ENCODE measurements at places on chromosomes 2 and 18.

DNA sequence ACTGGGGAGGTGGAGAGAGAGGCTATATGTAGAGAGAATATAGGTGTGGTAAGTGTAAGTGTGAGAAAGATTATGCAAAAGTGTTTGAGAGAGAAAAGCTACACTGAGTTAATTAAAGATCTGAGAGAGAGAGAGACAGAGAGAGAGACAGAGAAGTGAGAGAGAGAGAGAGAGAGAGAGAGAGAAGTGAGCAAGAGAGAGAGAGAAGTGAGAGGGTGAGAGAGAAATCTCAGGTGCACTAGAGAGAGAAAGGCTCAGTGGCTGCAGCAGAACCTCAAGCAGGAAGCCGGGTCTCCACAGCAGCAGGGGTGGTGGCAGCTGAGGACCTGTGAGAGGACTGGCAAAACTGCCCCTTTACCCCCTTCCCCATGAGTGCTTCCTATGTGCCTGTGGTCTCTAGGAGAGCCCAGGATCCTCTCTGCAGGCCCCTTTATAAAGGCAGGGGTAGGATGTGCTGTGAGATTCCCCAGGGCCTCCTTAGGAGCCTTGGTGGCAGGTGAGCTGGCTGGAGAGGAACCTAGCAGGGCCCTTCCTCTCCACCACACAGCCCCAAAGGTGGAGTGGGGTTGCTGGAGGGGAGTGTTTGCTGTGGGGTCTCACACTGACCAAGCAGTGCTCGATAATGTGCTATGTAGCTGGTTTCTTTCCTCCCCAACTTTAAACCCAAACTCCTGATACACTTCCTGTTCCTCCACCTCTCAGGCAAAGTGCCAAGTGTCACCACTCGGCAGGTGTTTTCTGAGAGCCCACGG lies 52.6 kb downstream of the SLC4A5 start:
- no peak for DNase-seq

GRCh38 chr2:36672199-36672598 lies 24.3 kb upstream of the VIT start:
- DNase-seq, result no peak

GRCh38 chr18:49139766-49140165 lies 189.0 kb upstream of the SMAD7 start:
- DNase-seq, result no peak

- no peak for DNase-seq
Measured at GRCh38 chr2:2222931-2223330, 108.1 kb downstream of the MYT1L start.

DNA sequence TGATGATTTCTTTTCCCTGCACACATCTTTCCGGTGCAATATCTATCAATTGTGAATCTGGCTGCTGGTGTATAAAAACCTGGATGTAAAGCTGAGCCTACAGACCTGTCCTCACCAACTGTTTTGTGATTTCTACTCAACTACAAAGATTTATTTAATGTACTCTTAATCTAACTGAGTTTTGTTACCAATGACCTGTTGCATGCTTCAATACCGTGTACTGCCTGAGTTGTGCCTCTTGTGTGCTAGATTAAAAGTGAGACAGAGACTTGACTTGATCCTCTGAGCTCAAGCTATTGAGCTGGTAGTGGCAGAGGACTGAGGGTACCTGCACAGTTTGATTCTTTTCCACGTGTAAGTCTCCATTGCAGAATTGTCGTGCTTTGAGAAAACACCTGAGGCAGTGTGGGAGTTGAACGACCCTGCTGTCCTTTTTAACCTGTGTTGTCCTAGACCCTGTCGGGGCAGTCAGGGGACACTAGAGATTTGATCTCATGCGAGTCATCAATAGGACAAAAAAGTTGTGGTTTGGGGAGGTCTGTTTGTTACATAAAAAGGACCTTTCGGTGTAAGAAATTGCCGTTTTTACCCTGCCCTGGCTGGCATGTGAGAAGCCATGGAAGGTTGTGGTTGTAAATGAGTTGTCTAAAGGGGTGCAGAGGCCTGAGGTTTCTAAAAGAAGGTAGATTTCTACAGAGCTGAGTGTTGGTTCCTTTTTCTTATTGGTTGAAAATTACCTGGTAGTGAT lies 231.3 kb downstream of the ALPK2 start:
- DNase-seq, result no peak

DNA sequence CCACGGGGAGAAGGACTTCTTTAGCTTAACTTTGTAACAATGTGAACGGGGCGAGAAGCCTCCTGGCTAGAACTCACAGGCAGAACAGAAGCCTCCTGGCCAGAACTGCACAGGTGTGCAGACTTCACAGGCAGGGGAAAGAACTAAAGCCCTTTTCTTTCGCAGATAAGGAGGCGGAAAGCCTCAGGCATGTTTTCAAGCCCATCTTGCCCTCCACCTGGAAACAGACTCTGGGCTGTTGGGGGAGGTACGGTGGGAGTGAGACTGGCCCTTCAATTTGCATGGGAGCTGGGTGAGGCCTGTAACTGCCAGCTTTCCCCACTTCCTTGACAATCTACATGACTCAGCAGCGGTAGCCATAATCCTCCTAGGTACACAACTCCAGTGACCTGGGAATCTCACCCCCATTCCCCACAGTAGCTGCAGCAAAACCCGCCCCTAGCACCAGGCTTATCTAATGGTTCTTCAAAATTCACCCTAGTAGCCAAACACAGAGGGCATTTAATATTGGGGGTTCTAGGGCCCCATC lies 22.9 kb upstream of the ABCA12 start:
- DNase-seq, result no peak

- DNase-seq, result no peak
Measured at GRCh38 chr2:73072129-73072395, 550 bp upstream of the SFXN5 start.

GRCh38 chr2:8457092-8457481 lies 224.8 kb upstream of the ID2 start:
- no peak for DNase-seq
